ENCODE measurements at places on chromosomes 4 and X. TPM values are rescaled to one million over a fixed set of nuclear protein-coding genes. Genes with fewer than 3 reads are reported as not detected.

- no peak for DNase-seq
- no peaks in the 10 kb centered on the region for H3K27me3 ChIP-seq
- no peaks in the 10 kb centered on the region for H3K36me3 ChIP-seq
- no peaks in the 10 kb centered on the region for H3K4me1 ChIP-seq
- no peak overlapping the region for H3K27ac ChIP-seq
Observed at GRCh38 chr4:104413487-104413886, 81.2 kb downstream of the CXXC4 start.

DNA sequence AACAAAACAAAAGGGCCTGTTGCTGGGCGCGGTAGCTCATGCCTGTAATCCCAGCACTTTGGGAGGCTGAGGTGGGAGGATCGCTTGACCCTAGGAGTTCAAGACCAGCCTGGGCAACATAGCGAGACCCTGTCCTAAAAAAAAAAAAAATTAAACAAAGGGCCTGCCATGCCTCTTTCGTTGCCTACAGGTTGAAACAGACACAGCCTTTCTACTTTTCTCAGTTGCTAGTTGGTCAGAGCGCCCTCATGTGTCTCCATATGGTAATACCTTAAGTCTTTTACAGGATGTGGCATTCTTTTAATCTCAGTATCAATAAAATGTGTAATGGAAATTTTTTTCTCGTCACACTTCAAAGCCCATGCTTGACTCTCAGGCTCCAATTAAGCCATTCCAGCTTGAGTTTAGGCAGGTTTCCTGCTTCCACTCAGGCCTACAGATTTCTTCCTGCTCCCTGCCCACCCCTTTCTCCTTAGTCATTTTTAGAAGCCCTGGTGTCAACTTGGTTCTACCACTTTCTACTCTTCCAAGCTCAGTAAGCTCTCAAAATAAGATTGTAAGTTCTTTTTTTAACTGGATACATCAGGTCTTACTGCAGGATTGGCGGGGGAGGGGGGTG is 4.6 kb upstream of the SOWAHD start:
- peak overlapping the region; percentile 31 for H3K4me3 ChIP-seq
- H3K36me3 ChIP-seq: no peaks in the 10 kb centered on the region
- peak; percentile 77 for DNase-seq
- peak overlapping the region; percentile 98 for H3K27ac ChIP-seq
- H3K27me3 ChIP-seq: no peaks in the 10 kb centered on the region

GRCh38 chr4:87150498-87151261 is 69.7 kb downstream of the KLHL8 start:
- H3K27ac ChIP-seq: no peak overlapping the region
- H3K4me3 ChIP-seq: no peak overlapping the region
- H3K36me3 ChIP-seq: no peaks in the 10 kb centered on the region
- H3K4me1 ChIP-seq: no peaks in the 10 kb centered on the region
- peak; percentile 73 for DNase-seq

GRCh38 chrX:150088042-150088441 is 149.8 kb upstream of the EOLA2 start:
- no peak for DNase-seq
- no peak overlapping the region for H3K4me3 ChIP-seq
- no peak overlapping the region for H3K27ac ChIP-seq
- H3K4me1 ChIP-seq: no peaks in the 10 kb centered on the region
- H3K36me3 ChIP-seq: no peaks in the 10 kb centered on the region
- no peaks in the 10 kb centered on the region for H3K27me3 ChIP-seq

DNA sequence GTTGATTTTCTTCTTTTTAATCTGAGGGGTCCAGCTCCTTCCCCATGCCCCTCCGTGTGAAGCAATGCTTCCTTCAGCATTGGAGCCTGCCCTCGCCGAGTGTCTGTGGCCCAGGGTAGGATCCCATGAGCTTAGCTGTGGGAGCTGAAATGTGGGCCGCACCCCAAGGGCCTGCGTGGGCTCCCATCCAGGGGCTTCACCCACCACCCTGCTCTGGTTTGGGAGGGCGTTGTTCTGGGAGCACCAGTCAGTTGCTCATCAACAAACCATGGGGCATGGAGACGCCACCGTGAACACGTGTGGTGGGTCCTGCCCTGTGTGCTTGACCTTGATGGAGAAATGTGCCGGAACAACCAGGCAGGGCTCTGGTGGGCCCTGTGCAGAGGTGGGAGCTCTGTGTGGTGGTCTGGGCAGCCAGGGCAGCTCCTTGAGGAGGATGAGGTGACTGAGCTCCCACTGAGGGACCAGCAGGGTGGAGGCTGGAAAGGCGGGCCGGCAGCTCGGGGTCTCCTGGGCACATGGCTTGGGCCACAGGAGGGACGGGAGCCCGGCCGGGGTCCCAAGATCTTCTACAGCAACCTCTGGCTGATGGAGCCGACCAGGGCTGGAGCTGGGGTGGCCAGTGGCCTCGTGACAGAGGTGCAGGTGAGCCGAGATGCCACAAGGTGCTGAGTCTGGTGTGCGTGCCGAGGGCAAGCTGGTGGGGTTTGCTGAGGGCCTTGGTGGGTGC is 39.6 kb upstream of the NKX1-1 start:
- no peak overlapping the region for H3K27ac ChIP-seq
- no peaks in the 10 kb centered on the region for H3K4me1 ChIP-seq
- H3K4me3 ChIP-seq: no peak overlapping the region
- no peak for DNase-seq

- no peak for DNase-seq
- peaks cover 17% of the 10 kb centered on the region for H3K4me1 ChIP-seq
- no peak overlapping the region for H3K27ac ChIP-seq
- no peaks in the 10 kb centered on the region for H3K36me3 ChIP-seq
- no peaks in the 10 kb centered on the region for H3K27me3 ChIP-seq
- no peak overlapping the region for H3K4me3 ChIP-seq
Observed at GRCh38 chr4:54783402-54784110, 125.8 kb downstream of the KIT start.

- H3K36me3 ChIP-seq: peaks cover 30% of the 10 kb centered on the region
- H3K4me3 ChIP-seq: no peak overlapping the region
- peak overlapping the region; percentile 29 for H3K27ac ChIP-seq
Observed at GRCh38 chrX:123610915-123611314, 121.9 kb downstream of the THOC2 start.

DNA sequence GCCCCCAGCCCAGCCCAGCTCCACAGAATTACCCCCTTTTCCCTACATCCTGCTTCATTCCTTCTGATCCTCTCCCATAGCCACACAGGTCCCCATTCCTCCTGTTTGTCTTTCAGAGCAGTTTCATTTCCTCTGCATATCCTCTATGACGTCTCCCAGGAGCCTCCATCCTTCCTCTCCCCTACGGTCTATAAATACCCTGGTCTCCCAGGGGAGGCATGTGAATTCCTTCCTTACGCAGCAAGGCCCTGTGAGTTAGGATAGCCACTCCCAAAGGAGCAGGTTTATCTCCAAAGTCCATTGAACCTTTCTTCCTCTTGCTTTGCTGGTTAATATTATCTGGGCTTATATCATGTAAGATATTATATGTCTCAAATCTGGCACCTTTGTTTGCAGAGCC is 8.4 kb upstream of the APLN start:
- no peak overlapping the region for H3K4me3 ChIP-seq
- H3K27ac ChIP-seq: no peak overlapping the region
- H3K4me1 ChIP-seq: peaks cover 8% of the 10 kb centered on the region
- no peak for DNase-seq
- peaks cover 30% of the 10 kb centered on the region for H3K27me3 ChIP-seq
- H3K36me3 ChIP-seq: peaks cover 2% of the 10 kb centered on the region

GRCh38 chrX:102712981-102713625 is 855 bp downstream of the GPRASP2 start:
- H3K4me1 ChIP-seq: peaks cover 15% of the 10 kb centered on the region
- H3K27ac ChIP-seq: no peak overlapping the region
- no peaks in the 10 kb centered on the region for H3K36me3 ChIP-seq
- H3K4me3 ChIP-seq: peak overlapping the region; percentile 52
- H3K27me3 ChIP-seq: peaks cover 29% of the 10 kb centered on the region
- no peak for DNase-seq

- peaks cover 73% of the 10 kb centered on the region for H3K36me3 ChIP-seq
- peak overlapping the region; percentile 76 for H3K4me3 ChIP-seq
- H3K27ac ChIP-seq: peak overlapping the region; percentile 85
- no peaks in the 10 kb centered on the region for H3K27me3 ChIP-seq
Observed at GRCh38 chr4:77734928-77735327, 84.2 kb downstream of the CNOT6L start.

- no peak for DNase-seq
- no peaks in the 10 kb centered on the region for H3K36me3 ChIP-seq
- H3K4me3 ChIP-seq: no peak overlapping the region
- peaks cover 10% of the 10 kb centered on the region for H3K4me1 ChIP-seq
- no peak overlapping the region for H3K27ac ChIP-seq
Observed at GRCh38 chrX:2784026-2784425, 32.2 kb downstream of the XG start.

KCTD8 gene
- not detected for total RNA-seq

FUNDC1 gene
- total RNA-seq: 11.8 TPM
